Substantia nigra (tissue), 51 donors: ENCODE measurements at places on chromosomes 11 and 22.
A peak's percentile ranks its signal among the peaks of the same experiment; 100 is the strongest.

DNA sequence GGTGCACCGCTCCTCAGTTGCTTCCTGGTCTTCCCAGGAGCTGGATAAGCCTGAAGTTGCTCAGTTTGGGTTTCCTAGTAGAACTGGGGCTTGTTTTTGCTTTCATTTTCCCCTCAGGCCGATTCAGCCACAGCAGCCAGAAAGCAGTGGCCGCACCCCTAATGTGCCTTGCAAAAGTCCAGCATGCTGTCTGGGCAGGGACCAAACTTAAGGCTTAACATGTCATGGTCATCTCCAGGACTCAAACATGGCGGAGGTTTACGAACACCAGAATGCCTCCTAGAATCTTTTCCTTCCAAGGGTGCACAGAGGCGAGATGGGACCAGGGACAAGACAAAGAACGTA, 2.5 kb downstream of the GNG3 start:
- DNase-seq, result peak; percentile 53

GRCh38 chr11:126350836-126351235, 4.7 kb upstream of the ST3GAL4 start:
- no peak for DNase-seq

- DNase-seq, result no peak
Measured at GRCh38 chr11:82889133-82890001, 10.9 kb downstream of the PRCP start.

DNA sequence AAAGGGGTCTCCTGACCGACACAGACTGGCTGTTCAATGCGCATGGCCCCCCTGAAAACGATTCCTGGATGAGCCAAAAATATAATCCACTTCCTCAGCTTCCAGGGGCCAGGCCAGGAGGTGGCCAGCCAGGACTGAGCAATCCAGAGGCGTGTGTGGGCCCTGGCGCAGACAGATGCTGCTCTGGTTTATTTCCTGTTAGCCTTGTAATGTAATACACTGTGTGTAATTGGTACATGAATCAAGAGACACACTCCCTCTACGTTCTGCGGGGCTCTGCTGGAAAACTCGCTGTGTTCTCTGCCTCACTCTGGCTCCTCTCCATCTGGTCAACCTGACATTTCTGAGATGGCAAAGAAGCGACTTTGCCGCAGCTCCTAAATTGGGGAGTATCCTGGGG, 26.3 kb upstream of the ISX start:
- DNase-seq, result no peak

DNA sequence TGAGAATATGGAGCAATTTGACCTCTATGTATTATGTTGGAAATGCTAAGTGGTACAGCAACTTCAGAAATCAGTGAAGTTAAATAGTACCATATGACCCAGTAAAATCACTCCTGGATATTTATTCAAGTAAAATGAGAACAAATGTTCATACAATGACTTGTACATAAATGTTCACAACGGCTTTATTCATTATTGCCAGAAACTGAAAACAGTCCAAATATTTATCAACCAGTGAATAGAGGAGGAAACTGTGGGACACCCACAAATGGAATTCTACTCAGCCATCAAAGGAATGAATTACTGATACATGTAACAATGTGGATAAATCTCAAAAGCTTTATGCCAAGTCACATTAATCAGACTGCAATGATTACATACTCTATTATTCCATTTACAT, 416.3 kb downstream of the AASDHPPT start:
- DNase-seq, result no peak

GRCh38 chr11:115153135-115153534, 351.1 kb downstream of the CADM1 start:
- DNase-seq, result no peak
